HL-60 (cell line): ENCODE measurements at places on chromosomes 5 and 9.

DNA sequence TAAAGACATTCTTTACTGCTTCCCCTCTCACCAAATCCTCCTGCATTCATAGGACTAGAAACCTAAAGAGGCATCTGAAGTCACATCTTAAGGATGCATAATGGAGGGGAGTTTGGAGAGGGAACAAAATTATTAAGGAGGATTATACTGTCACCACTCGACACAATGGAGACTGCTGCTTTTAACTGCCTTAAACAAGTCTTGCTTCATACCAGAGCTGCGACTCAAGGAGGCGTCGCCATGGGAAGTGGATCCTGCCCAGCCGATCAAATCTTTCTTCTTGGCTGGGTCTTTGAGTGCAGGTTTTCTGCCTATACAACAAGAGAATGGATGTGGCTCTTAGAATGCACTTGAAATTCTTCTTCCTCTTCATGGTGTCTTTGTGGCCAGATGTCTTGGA, 66.7 kb upstream of the FOXE1 start:
- no peak for DNase-seq

- no peak for DNase-seq
Measured at GRCh38 chr9:86649913-86650312, 295.7 kb upstream of the TUT7 start.

- DNase-seq = peak; percentile 67
Measured at GRCh38 chr9:91411096-91411771, 12.4 kb downstream of the NFIL3 start.

GRCh38 chr5:3153226-3153858, 401.9 kb upstream of the IRX2 start:
- no peak for DNase-seq

DNA sequence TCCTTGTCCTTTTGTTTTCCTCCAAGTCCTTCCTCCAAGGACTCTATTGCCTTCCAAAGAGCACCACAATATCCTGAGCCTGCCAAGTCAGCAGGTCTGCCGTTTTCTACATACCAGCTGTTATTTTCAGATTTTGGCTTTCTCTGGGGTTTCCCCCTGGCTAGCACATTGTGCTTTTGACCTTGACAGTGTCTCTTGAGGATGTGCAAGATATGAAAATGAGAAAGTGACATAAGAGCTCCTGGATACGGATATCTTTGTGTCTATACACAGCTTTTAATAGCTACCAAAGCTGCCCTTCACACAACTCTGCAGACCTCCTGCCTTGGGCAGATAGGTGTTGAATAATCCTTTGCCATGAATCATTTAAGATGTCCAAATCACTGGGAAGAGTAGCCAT, 67.0 kb downstream of the HAPLN1 start:
- no peak for DNase-seq

DNA sequence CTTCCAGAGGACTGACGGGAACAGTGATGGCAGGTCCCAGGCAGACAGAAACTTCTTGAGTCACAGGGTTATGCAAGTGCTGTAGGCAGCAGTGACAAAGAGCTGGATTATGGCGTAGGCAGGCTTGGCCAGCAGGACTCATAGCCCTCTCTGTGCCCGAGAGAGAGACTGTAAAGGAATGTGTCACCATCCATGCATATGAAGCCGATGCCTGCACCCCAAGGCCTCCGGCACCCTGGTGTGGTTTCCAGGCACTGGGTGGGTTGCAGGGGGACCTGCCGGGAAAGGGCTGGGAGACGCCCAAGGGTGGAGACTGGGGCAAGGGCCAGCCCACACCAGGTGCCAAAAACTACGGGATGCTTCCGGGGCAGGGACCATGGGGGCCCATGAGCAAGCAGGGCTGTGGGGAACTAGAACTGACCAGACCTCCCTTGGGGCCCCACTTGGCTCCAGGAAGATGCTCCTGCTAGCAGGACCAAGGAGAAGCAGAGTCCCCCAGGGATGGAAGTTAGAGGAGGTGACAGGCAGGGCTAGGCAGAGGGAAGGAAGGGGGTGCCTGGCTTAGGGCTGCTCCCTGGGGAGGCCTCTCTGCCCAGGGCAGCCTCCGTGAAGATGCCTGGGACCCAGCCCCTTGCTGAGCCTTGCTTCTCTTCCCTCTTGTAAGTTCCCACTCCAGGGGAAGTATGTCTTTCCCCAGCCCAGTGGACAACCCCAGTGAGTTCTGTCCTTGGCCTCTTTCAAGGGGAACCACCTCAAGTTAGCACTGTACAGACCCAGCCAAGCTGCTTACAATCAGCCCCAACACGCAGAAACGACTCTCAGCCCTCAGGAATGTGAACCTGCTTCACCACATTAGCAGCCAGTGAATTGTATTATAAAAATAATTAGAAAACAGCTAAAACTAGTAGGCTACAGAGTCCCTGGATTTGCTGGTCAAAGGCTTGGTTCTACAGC, 10.5 kb upstream of the IPPK start:
- DNase-seq = no peak

GRCh38 chr5:140555747-140556312, 1.4 kb downstream of the SRA1 start:
- no peak for DNase-seq

GRCh38 chr9:1235650-1236049, 185.5 kb downstream of the DMRT2 start:
- no peak for DNase-seq

GRCh38 chr9:77599492-77599891, 48.6 kb downstream of the GNA14 start:
- DNase-seq = no peak

GRCh38 chr5:111144352-111144930, 52.3 kb downstream of the WDR36 start:
- no peak for DNase-seq

DNA sequence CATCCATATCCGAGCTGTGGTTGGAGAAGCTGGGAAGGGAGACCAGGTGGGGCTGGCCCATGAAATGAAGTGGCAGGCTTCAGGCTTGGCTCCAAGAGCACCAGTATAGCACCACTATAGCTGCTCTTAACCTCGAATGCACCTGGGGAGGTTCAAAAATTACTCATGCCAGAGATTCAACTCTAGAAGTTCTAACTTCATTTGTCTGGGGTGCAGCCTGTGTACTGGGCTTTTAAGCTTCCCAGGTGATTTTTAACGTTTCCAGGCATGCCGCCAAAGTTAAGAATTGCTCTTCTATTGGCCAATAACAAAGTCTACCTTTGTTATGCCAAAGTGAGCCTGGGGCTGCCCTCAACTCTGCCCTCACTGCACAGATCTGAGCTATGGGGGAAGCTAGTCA, 458 bp downstream of the PRSS3 start:
- DNase-seq = no peak

GRCh38 chr5:157267761-157268480, 2.0 kb downstream of the CYFIP2 start:
- DNase-seq = no peak

GRCh38 chr9:20148416-20148815, 359.6 kb upstream of the SLC24A2 start:
- DNase-seq = no peak

GRCh38 chr5:168670881-168671575, 91.9 kb upstream of the PANK3 start:
- no peak for DNase-seq

DNA sequence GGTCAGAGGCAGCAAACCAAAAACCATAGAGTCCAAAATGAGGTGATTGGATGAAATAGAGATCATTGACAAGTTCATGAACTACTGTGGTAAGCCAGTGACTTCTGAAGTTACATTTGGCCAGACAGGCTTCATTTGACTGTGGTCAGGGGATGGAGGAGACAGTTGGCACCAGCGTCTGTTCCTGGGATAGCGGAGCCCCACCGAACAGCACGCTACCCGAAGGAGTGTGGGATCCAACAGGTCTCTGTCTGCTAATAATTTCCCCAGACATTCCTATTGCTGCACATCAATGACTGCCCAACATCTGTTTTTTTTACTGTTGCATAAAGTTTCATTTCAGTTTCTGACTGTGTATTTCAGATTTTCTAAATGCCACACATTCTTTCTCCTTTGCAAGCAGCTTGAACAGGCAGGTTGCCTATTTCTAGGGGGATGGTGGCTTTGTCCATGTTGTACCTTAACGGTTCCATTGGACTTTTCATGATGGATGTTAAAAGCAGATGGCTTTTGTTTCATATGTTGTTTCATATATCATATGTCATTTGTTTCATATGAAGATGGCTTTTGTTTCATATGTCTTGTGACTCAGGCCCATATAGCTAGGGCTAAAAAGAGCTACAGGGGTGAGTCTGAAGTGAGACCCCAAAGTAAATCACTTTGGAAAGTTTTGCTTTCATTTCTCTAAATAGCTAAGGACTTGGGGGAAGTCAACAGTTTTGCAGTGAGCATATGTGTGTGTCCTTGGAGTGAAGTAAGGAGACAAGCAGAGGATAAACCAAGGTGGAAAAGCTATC, 180.8 kb downstream of the GOLPH3 start:
- no peak for DNase-seq

GRCh38 chr5:132962429-132963021, 909 bp downstream of the AFF4 start:
- DNase-seq = no peak

GRCh38 chr9:76654051-76654461, 110.2 kb upstream of the PCA3 start:
- no peak for DNase-seq

- DNase-seq = no peak
Measured at GRCh38 chr5:56358703-56359681, 125.9 kb upstream of the ANKRD55 start.

DNA sequence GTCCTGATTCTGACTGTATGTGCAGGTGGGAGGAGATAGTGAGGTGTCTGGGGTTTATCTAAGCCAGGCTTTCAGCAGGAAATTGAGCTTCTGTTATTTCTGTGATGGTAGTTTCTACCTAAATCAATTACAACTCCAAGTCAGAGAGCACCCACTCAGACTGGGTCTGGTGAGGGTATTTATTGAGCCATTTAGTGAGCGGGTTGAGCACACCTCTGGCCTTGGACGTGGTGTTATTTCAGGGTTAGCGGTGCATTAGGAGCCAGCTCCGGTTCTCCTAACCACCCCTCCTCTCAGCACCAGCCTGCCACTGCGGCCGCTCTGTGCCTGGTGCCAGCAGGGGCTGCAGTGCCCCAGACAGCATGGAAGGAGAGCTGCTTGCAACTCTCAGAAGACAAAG, 238.9 kb downstream of the CACNA1B start:
- no peak for DNase-seq

DNA sequence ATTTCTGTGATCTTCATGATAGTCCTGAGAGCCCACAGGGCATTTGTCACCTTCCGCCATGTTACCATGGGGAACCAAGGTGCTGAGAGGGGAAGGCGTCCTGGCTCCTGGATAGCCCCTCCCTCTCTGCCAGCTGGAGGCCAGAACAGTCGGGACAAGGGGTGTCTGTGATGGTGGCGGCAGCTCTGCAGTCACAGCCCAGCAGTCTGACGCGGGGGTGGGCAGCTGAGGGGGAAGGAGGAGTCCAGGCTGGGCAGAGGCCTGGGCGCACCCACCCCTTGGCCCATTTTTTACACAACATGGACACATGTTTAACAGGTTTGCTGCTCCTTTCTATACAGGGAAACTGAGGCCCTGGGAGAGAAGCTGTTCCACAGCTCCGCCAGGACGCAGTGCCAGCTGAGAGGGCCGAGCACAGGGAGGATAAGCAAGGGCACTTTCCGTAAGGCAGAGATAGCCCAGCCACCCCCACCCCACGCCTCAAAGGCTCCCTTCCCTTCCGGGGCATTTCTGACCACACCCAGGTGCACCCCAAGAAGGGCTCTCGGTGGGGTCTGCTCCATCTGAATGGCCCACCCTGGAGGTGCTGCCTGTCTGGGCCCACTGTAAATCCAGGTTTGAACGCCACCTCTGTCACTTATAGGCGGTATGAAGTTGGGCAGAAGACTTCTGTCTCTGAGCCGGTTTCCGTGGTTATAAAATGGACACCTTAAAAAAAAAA, 17.1 kb downstream of the LRRC8A start:
- no peak for DNase-seq

- DNase-seq = no peak
Measured at GRCh38 chr5:14250084-14250695, 107.0 kb downstream of the TRIO start.

GRCh38 chr5:107948377-107948776, 277.6 kb upstream of the EFNA5 start:
- no peak for DNase-seq

GRCh38 chr5:142590451-142591231, 95.2 kb downstream of the FGF1 start:
- no peak for DNase-seq

DNA sequence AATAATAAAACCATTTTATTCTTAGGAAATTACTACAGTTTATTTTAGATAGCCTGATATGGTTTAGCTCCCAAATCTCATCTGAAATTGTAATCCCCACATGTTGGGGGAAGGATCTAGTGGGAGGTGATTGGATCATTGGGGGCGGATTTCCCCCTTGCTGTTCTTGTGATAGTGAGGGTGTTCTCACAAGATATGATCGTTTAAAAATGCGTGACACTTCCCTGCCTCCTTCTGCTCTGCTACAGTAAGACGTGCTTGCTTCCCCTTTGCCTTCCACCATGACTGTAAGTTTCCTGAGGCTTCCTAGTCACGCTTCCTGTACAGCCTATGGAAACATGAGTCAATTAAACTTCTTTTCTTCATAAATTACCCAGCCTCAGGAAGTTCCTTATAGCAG, 122.4 kb upstream of the FGF10 start:
- no peak for DNase-seq

DNA sequence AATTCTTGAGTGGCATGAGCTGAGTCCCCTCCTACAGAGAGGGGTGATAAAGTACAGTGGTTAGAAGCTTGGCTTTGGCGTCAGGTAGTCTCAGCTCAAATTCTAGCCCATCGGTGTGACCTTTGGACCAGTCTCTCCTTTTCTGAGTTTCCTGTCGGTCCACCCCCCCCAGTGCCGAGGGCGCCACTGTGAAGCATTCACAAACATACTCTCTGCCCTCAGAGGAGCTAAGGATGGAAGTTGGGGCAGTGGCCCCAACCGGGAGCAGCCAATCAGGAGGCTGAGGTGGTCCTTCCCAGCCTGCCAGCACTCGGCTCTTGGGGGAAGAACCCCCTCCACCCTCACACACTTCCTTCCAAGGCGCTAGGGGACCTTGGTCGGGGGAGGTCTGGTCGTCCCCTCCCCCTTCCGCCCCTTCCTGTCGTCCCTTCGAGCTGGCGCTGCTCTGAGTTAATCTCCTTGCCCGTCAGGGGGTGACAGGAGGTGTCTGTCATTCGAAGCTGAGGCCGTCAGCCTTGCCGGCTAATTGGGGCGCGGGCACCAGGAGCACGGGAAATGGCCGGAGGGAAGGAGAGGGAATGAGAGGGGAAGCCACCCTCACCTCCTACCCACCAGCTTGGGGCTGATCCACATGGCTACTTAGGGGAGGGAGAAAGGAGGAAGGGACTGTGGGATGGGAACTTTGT, 53.0 kb downstream of the CXXC5 start:
- DNase-seq = no peak

- peak; percentile 80 for DNase-seq
Measured at GRCh38 chr5:132820162-132820754, 7.2 kb downstream of the SOWAHA start.

GRCh38 chr5:19608444-19609002, 379.5 kb downstream of the CDH18 start:
- DNase-seq = no peak

GRCh38 chr5:160259341-160259740, 30.0 kb downstream of the FABP6 start:
- no peak for DNase-seq
